NCI-H510A treated with DMSO at 0.1 percent for 48 hours (cell line): ENCODE measurements at places on chromosomes 5 and 9.

- DNase-seq, result no peak
Measured at GRCh38 chr5:89129941-89130340, 247.0 kb upstream of the MEF2C start.

DNA sequence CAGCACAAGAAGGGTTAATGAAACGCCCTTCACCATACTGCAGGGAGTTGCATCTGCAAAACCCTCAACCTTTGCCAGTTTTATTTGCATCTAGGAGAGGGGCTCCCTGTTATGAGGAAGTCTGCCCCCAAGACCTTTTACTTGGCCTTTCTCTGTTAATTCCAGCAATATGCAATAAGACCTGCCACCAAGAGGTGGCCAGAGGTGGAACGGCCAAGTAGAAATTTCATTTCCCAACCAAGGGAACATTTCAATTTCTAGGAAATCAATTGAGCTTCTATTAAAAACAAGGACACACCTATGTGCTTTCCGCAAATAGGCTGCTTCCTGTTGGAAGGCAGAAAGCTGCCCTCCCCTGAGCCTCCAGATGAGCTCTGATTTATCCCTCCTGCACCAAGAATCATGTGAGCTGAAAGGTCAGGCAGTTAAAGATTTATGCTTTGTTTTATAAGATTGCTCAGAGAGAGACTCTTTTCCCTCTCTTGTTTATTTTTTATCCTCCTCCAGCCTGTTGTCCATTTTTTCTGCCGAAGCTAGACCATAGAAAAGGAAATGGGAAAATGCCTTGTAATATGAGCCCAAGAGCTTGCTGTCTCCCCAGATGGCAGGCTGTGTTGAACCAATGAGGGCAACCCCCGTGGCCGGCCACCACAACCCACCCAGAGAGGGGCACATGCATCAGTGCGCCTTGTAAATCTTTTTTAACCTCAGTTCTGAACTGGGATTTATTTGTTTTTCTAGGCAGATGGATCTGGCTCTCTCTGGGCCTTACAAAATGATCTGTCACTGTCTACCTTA lies 572.8 kb downstream of the TLE1 start:
- peak; percentile 55 for DNase-seq

DNA sequence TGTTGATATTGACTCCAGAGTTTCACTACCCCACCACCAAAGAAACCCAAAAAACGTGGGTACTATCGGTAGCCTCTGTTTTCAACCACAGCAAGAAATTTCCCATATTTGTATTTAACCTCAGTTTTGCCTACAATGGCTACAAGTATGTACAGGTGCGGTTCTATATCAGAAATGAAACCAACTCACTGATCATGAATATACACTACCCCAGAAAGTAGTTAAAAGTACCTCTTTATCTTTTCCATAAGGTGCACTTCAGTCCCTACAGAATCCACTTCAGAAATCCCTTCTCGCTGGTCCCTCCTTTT lies 140.6 kb upstream of the SLC12A2 start:
- no peak for DNase-seq

- DNase-seq, result no peak
Measured at GRCh38 chr5:138657360-138657759, 82.2 kb upstream of the HSPA9 start.

- DNase-seq, result no peak
Measured at GRCh38 chr5:155025895-155026294, 12.3 kb downstream of the KIF4B start.

- DNase-seq, result no peak
Measured at GRCh38 chr9:19409401-19410194, 789 bp downstream of the ACER2 start.
